ENCODE measurements at places on chromosomes 4 and X.

- no peak for DNase-seq
Measured at GRCh38 chr4:16418814-16419213, 192.5 kb upstream of the TAPT1 start.

DNA sequence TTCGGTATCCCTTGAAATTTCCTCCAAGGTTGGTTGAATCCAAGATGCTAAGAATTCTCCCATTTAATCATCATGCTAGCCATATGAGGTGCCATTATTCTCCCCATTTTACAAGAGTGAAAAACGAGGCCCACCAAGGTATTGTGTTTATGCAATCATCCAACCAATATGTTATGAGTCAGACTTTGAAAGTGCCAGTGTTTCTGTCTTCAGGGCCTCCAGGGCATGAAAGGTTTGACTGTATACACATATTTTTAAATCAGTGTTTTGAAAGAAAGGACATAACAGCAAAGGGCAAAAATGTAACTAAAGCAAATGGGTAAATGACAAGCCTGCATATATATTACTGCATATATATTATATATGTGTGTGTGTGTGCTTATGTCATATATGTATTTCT, 541.2 kb upstream of the SMIM31 start:
- DNase-seq: no peak

GRCh38 chr4:110610620-110610939, 12.3 kb downstream of the PITX2 start:
- DNase-seq: no peak

- no peak for DNase-seq
Measured at GRCh38 chr4:81360737-81361136, 111.0 kb downstream of the RASGEF1B start.

DNA sequence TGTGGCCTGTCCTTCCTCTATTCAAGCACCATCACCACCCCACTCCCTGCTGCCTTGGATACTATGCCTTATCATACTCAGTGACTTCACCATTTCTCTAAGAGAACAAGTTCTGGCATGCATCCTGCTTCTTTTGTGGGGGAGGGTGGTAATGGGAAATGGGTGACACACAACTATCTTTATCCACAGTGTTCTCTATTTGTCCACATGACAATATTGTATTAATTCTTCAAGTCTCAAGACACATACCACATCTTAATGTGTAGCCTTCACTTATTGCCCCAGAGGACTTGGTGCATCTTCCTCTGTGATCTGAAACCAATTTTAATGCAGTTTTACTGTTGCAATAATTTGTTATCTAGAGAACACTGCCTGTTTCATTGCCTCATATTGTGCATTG, 29.3 kb upstream of the UGT2B7 start:
- DNase-seq: no peak
